ENCODE measurements at places on chromosomes 5 and 9. TPM values are rescaled to one million over a fixed set of nuclear protein-coding genes. Genes with fewer than 3 reads are reported as not detected.

DNA sequence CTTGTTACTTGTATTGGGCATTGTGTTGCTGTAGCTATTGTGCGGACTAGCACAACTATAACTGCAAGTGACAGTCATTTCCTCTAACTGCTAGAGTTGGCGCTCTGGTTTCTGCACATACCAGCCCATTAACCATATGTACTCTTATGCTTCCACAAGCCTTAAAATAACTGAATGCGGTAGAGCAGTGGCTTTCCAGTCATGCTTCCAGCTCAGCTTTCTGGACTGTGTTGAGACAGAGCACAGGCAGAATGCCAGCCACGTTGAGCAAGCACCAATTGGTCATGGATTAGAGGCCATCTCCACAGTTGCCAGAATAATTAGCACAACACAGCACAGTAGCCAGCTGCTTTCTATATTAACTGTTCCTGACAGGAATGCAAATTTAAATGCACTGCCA lies 12.2 kb downstream of the INVS start:
- H3K36me3 ChIP-seq: peaks cover 23% of the 10 kb centered on the region
- no peaks in the 10 kb centered on the region for H3K4me1 ChIP-seq
- no peak for DNase-seq
- H3K27ac ChIP-seq: no peak overlapping the region
- H3K27me3 ChIP-seq: no peaks in the 10 kb centered on the region

SKIC3 gene
- 37.5 TPM for polyA plus RNA-seq

PCDHAC2 gene
- polyA plus RNA-seq: 0.02 TPM

GRCh38 chr5:121164632-121165031 lies 687.0 kb upstream of the FTMT start:
- H3K36me3 ChIP-seq: no peaks in the 10 kb centered on the region
- no peaks in the 10 kb centered on the region for H3K27me3 ChIP-seq
- no peak overlapping the region for H3K4me3 ChIP-seq
- DNase-seq: no peak
- H3K4me1 ChIP-seq: no peaks in the 10 kb centered on the region

DNA sequence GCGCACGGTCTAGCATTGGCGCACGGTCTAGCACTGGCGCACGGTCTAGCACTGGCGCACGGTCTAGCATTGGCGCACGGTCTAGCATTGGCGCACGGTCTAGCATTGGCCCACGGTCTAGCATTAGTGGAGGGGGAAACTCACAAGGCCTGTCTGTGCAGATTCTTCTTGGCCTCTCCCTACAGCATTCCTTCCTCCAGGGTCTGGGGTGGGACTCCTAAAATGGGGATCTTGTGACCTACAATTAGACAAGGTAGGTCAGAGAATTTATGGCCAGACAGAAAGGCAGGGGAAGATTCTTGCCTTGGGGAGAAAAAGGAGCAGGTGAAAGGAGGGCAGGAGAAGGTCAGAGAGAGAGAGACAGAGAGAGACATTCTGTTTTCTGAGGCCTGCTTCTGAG lies 5.4 kb upstream of the GBGT1 start:
- no peak overlapping the region for H3K4me3 ChIP-seq
- H3K4me1 ChIP-seq: no peaks in the 10 kb centered on the region
- H3K27me3 ChIP-seq: peaks cover 11% of the 10 kb centered on the region
- no peak overlapping the region for H3K27ac ChIP-seq
- no peak for DNase-seq

GRCh38 chr9:100573655-100574260 lies 4.1 kb upstream of the CAVIN4 start:
- H3K4me1 ChIP-seq: no peaks in the 10 kb centered on the region
- no peak overlapping the region for H3K4me3 ChIP-seq
- DNase-seq: no peak
- no peaks in the 10 kb centered on the region for H3K27me3 ChIP-seq
- H3K36me3 ChIP-seq: no peaks in the 10 kb centered on the region

OLFM1 gene
- polyA plus RNA-seq: 24.5 TPM

ADAMTS2 gene
- 1.3 TPM for polyA plus RNA-seq

DNA sequence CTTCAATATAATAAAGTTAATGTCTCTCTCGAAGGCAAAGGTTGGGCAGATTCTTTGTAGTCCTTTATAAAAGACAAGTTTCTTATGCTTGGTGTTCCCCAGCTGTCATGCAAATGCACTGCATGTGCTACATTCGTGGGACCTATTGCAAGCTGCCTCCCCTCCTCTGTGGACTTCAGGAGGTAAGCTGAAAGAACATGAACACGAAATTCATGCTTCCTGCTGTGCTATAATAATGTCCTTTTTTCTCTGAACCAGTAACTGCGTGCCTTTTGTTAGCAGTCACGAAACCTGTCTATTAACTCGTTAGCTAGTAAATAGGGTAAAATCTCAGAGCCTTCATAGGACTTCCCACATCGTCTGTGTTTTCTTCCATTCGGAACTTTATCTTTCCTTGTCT lies 363.5 kb downstream of the CDH9 start:
- no peaks in the 10 kb centered on the region for H3K4me1 ChIP-seq
- no peak overlapping the region for H3K27ac ChIP-seq
- H3K4me3 ChIP-seq: no peak overlapping the region
- no peaks in the 10 kb centered on the region for H3K27me3 ChIP-seq
- H3K36me3 ChIP-seq: no peaks in the 10 kb centered on the region

ADRA1B gene
- polyA plus RNA-seq: 0.18 TPM

DNA sequence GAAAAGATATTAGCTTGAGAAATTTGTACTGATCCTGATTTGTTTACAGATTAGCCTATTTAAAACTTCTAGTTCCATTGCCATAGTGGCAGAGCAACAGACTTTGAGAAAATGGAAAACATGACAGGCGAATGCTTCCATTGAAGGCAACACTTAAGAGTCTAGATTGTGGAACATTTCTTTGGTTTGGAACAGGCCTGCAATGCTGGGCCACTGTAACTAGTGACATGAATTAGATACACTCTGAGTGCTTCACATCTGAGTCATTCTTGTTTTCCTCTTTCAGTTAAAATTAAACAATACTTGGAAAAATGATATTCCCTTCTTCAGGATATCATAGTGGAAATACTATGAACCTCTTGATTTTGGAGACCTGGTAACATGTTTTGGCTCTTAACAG lies 453.6 kb upstream of the TUSC1 start:
- no peaks in the 10 kb centered on the region for H3K4me1 ChIP-seq
- H3K27me3 ChIP-seq: no peaks in the 10 kb centered on the region
- no peak for DNase-seq
- H3K27ac ChIP-seq: no peak overlapping the region
- H3K36me3 ChIP-seq: no peaks in the 10 kb centered on the region

GRCh38 chr5:83049370-83049885 lies 27.8 kb downstream of the TMEM167A start:
- H3K4me3 ChIP-seq: no peak overlapping the region
- no peaks in the 10 kb centered on the region for H3K4me1 ChIP-seq
- H3K27me3 ChIP-seq: no peaks in the 10 kb centered on the region
- DNase-seq: no peak

DNA sequence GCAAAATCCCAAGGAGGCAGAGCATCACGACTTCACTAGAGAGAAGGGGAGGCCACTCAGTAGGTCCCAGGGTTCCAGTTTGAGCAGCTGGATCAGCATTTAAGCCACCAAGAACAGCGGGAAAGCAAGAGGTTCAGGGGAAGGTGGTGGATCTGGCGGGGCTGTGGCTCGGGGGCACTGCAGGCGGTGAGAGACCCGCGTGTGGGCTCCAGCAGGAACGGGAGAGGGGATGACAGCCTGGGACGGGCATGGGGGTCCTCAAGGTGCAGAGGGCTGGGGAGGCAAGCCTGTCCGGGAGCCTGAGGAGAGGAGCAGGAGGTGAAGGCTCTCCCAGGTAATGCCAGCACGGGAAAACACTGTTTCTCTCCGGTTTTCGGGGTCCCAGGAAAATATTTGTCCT lies 123.6 kb downstream of the IRX2 start:
- H3K27ac ChIP-seq: no peak overlapping the region
- DNase-seq: no peak
- no peaks in the 10 kb centered on the region for H3K36me3 ChIP-seq
- no peak overlapping the region for H3K4me3 ChIP-seq

TICAM2 gene
- 3.3 TPM for polyA plus RNA-seq

GRCh38 chr5:16547200-16547842 lies 69.5 kb downstream of the RETREG1 start:
- H3K4me3 ChIP-seq: no peak overlapping the region
- no peaks in the 10 kb centered on the region for H3K27me3 ChIP-seq
- no peak for DNase-seq
- H3K27ac ChIP-seq: no peak overlapping the region

GRCh38 chr5:77558266-77558665 lies 66.2 kb upstream of the WDR41 start:
- no peak overlapping the region for H3K27ac ChIP-seq
- H3K36me3 ChIP-seq: no peaks in the 10 kb centered on the region
- no peaks in the 10 kb centered on the region for H3K27me3 ChIP-seq
- no peak for DNase-seq
- no peak overlapping the region for H3K4me3 ChIP-seq

FOXD4L3 gene
- polyA plus RNA-seq: 0.50 TPM

FCN2 gene
- 0.75 TPM for polyA plus RNA-seq

TTLL11 gene
- 4.0 TPM for polyA plus RNA-seq

SPAG8 gene
- polyA plus RNA-seq: 3.4 TPM

GRCh38 chr9:71762900-71763653 lies 5.2 kb downstream of the CEMIP2 start:
- no peak overlapping the region for H3K4me3 ChIP-seq
- H3K27ac ChIP-seq: no peak overlapping the region
- H3K27me3 ChIP-seq: peaks cover 11% of the 10 kb centered on the region
- DNase-seq: no peak
- H3K36me3 ChIP-seq: no peaks in the 10 kb centered on the region

DNA sequence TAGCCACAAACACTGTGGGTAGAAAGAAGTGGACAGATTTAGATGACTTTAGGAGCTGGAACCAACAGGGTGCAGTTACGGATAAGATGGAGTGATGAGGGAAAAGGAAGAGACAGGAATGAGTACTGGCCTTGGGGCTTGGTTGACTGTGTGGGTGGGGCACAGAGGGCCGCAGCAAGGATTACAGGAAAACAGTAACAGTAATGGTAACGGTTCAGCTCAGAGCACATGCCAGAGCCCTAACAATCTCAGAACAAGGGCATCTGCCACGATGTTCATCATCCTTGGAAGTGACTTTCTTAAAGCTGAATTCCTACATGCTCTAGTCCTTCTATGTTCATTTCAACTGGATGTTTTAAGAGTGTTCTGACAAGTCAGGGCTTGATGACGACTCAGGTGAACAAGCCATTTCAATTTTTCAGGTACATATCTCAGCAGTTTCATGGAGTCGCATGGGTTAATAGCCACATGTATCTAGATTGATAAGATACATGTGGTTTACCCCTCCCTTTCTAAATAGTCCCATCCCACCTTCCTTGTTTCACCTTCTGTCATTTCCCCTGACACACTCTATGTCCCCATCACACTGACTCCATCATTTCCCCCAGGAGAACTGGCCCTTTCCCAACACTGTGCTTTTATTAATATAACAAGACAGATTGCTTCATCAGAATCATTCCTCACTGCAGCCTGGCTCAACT lies 65.0 kb downstream of the CEMIP2 start:
- H3K36me3 ChIP-seq: peaks cover 18% of the 10 kb centered on the region
- H3K27me3 ChIP-seq: no peaks in the 10 kb centered on the region
- H3K27ac ChIP-seq: no peak overlapping the region
- no peak for DNase-seq
- no peak overlapping the region for H3K4me3 ChIP-seq

- H3K27ac ChIP-seq: no peak overlapping the region
- H3K27me3 ChIP-seq: no peaks in the 10 kb centered on the region
- no peak for DNase-seq
Measured at GRCh38 chr5:37090781-37091180, 158.4 kb downstream of the CPLANE1 start.

PFN3 gene
- polyA plus RNA-seq: not detected

- H3K36me3 ChIP-seq: no peaks in the 10 kb centered on the region
- no peaks in the 10 kb centered on the region for H3K4me1 ChIP-seq
- no peaks in the 10 kb centered on the region for H3K27me3 ChIP-seq
- DNase-seq: no peak
- no peak overlapping the region for H3K27ac ChIP-seq
Measured at GRCh38 chr9:71986900-71987299, 73.5 kb downstream of the C9orf57 start.

GRCh38 chr9:88994469-88995199 lies 3.4 kb downstream of the S1PR3 start:
- H3K4me3 ChIP-seq: no peak overlapping the region
- no peak for DNase-seq
- H3K36me3 ChIP-seq: peaks cover 15% of the 10 kb centered on the region
- H3K4me1 ChIP-seq: peaks cover 33% of the 10 kb centered on the region
- no peak overlapping the region for H3K27ac ChIP-seq

GRCh38 chr9:7210854-7211637 lies 453.3 kb downstream of the KDM4C start:
- H3K4me1 ChIP-seq: no peaks in the 10 kb centered on the region
- no peak for DNase-seq
- no peak overlapping the region for H3K4me3 ChIP-seq
- no peaks in the 10 kb centered on the region for H3K36me3 ChIP-seq
- no peak overlapping the region for H3K27ac ChIP-seq

GMCL2 gene
- polyA plus RNA-seq: under 0.01 TPM

- no peaks in the 10 kb centered on the region for H3K27me3 ChIP-seq
- no peak for DNase-seq
- no peak overlapping the region for H3K27ac ChIP-seq
- H3K4me1 ChIP-seq: peaks cover 2% of the 10 kb centered on the region
- H3K4me3 ChIP-seq: no peak overlapping the region
Measured at GRCh38 chr9:18942801-18943200, 90.2 kb downstream of the SAXO1 start.

DNA sequence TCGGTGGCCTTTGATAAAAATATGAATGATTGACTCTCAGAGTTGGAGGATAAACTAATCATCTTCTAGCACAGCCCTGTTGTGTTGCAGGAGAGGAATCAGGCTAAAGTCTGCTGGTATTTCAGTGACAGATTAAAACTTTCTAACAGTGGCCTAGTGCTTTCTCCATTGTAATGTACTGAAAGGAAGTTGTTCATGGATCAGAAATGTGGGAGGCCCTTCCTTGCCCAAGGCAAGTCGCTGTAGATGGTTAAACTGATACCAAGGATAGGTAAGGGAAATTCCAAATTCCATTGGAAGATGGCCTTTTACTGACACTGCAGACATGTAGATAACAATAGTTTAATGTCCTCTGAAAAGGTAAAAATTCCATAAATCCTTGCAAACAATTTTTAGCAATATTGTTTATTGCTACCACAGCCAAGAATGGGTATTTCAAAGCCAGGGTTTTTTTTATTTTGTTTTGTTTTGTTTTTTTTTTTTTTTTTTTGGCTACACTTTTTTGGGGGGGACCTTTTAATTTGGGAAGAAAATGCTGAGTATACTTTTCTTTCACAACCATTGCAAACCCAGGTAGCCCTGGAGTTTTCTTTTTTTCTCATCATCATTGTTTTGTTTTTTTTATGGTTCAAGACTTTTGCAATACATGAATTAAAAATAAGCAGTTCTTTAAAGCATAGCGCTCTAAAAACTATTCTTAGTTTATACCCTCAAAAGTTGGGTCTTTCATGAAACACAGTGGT lies 35.5 kb downstream of the WDR36 start:
- H3K27me3 ChIP-seq: no peaks in the 10 kb centered on the region
- peaks cover 17% of the 10 kb centered on the region for H3K36me3 ChIP-seq
- no peaks in the 10 kb centered on the region for H3K4me1 ChIP-seq
- H3K27ac ChIP-seq: no peak overlapping the region
- no peak for DNase-seq

- no peaks in the 10 kb centered on the region for H3K4me1 ChIP-seq
- DNase-seq: peak; percentile 35
- H3K4me3 ChIP-seq: no peak overlapping the region
- H3K36me3 ChIP-seq: no peaks in the 10 kb centered on the region
Measured at GRCh38 chr5:79133121-79133656, 21.6 kb downstream of the BHMT start.

CAMK4 gene
- polyA plus RNA-seq: 30.7 TPM
